ENCODE measurements at places on chromosomes 2 and 18. TPM values are rescaled to one million over a fixed set of nuclear protein-coding genes. Genes with fewer than 3 reads are reported as not detected.

The KHK gene
- polyA plus RNA-seq = 62.8 TPM

The MAPK4 gene
- polyA plus RNA-seq = 9.8 TPM

The CCDC68 gene
- polyA plus RNA-seq = 14.1 TPM

The TMSB10 gene
- polyA plus RNA-seq = 1,549 TPM

The CGREF1 gene
- 7.5 TPM for polyA plus RNA-seq

The PRSS56 gene
- not detected for polyA plus RNA-seq

The RGPD3 gene
- polyA plus RNA-seq = 0.38 TPM

The TAF1B gene
- 23.3 TPM for polyA plus RNA-seq

The FBXO41 gene
- polyA plus RNA-seq = 2.4 TPM

The RFTN2 gene
- polyA plus RNA-seq = 18.3 TPM

The FMNL2 gene
- polyA plus RNA-seq = 99.9 TPM

The ANKRD29 gene
- 0.96 TPM for polyA plus RNA-seq

The ACVR1C gene
- polyA plus RNA-seq = 0.20 TPM

The CYP26B1 gene
- 11.2 TPM for polyA plus RNA-seq

DNA sequence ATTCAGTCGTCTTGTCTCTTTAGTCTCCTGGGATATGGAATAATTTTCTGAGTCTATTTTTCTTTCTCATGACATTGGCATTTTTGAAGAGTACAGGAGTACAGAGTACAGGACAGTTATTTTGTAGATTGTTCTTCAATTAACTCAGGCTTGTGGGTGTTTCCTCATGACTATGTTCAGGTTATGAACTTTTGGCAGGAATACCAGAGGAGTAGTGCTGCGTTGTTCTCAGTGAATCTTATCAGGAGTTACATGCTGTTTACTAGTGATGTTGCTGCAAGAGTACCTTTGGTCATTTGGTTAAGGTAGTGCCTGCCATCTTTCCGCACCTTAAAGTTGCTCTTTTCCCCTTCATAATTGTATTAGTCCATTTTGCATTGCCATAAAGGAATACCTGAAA lies 41.3 kb upstream of the AGFG1 start:
- DNase-seq = no peak

GRCh38 chr2:191757208-191757607 lies 79.3 kb downstream of the NABP1 start:
- no peak for DNase-seq

GRCh38 chr2:241020201-241020600 lies 21.8 kb downstream of the SNED1 start:
- DNase-seq = no peak

- no peak for DNase-seq
Measured at GRCh38 chr2:10370895-10371294, 68.2 kb downstream of the HPCAL1 start.

GRCh38 chr2:38261569-38262068 lies 115.5 kb downstream of the ATL2 start:
- no peak for DNase-seq

DNA sequence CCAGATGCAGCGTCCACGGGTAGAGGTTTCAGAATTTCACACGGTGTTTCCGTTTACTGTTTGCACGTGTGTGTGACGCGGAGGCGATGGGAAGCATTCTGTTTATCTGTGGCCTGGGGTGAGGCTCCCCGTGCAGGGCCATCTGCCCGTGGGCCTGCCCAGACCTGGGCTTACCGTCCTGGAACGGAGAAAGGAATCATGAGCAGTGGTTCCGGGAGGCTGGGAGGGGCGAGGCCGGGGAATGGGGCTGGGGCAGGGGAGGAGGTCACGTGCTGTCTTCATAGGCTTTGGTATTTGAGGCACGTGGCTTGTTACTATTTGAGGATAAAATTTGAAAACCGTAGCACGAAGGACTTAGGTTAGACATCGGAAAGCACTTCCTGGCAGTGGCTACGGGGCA lies 77.9 kb downstream of the RTP5 start:
- DNase-seq = no peak

- no peak for DNase-seq
Measured at GRCh38 chr2:219569635-219570034, 1.7 kb downstream of the OBSL1 start.

DNA sequence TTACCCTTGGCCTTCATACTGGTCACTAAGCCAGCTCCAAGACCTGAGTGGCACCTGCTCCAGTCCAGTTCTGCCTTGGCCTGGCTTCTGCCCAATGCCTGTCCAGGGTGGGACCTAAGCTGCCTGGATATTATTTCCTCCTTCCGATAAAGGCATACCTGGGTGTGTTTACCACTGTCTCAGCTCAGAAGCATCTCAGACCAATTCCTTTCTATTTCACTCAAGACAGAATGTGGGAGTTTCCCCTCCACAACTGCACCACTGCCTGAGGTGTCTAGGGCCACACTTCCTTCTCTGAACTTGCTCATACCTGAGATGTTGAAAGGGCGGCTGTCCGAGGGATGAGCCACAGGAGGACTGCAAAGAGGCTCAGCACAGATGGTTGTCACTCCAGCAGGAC lies 18.4 kb upstream of the CAB39 start:
- no peak for DNase-seq

GRCh38 chr2:80473796-80474195 lies 169.2 kb upstream of the LRRTM1 start:
- no peak for DNase-seq

DNA sequence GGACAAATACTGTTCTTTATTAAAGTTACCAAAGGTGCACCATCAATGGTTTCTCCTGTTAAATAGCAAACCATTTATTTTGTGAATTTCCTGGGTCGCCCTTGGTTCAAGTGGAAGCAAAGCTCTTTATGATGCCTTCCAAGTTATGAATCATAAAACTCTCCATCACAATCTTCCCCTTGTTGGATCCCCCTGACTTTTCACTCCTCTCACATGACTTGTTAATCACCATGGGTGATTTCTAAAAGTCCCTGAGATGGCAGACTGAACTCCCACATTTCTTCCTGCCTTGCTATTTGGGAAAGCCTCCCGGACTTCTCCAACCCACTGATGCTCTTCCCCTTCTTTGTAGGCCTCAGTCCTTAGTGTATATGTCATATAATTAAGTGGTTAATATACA lies 176.0 kb downstream of the THADA start:
- no peak for DNase-seq

- DNase-seq = no peak
Measured at GRCh38 chr2:15761056-15761455, 169.4 kb downstream of the DDX1 start.

GRCh38 chr2:41580806-41581205 lies 467.0 kb upstream of the PKDCC start:
- DNase-seq = no peak

DNA sequence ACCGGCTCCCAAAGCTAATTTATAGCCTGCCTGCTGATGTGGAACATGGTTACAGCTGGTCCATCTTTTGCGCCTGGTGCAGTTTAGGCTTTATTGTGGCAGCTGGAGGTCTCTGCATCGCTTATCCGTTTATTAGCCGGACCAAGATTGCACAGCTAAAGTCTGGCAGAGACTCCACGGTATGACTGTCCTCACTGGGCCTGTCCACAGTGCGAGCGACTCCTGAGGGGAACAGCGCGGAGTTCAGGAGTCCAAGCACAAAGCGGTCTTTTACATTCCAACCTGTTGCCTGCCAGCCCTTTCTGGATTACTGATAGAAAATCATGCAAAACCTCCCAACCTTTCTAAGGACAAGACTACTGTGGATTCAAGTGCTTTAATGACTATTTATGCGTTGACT lies 51.4 kb downstream of the TMEM178A start:
- no peak for DNase-seq

GRCh38 chr2:85846411-85846810 lies 42.4 kb downstream of the ST3GAL5 start:
- DNase-seq = no peak

- no peak for DNase-seq
Measured at GRCh38 chr2:221527776-221528309, 44.3 kb downstream of the EPHA4 start.

DNA sequence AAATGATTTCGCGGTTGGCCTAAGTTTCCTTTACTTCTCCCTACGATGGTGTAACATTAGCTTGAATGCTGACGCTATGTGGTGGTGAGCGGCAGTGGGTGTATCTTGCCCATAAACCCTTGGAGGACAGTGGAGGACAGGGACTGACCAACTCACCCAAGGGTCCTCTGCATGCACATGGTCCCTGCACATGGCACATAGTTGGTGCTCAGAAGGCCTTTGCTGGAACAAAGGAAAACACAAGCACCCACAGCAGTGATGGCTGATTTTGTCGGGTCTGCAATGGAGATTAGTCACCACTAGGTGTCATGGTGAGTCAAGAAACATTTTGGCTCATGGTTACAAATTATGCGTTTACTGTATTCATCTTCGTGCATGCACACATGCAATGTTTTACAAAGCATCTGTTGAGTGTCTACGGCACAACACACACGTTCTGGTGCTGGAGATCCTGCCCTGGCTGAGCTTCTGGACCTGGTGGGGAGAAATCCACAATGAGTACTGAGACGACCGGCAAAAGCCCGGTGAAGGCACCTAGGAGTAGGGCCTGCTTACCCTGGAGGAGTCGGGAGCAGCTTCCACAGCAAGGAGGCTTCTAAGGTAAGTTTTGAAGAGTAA lies 44.0 kb downstream of the PDCL3 start:
- no peak for DNase-seq

GRCh38 chr2:237594514-237594871 lies 4.0 kb upstream of the RAB17 start:
- no peak for DNase-seq

- no peak for DNase-seq
Measured at GRCh38 chr2:203033395-203033794, 18.7 kb downstream of the NBEAL1 start.

DNA sequence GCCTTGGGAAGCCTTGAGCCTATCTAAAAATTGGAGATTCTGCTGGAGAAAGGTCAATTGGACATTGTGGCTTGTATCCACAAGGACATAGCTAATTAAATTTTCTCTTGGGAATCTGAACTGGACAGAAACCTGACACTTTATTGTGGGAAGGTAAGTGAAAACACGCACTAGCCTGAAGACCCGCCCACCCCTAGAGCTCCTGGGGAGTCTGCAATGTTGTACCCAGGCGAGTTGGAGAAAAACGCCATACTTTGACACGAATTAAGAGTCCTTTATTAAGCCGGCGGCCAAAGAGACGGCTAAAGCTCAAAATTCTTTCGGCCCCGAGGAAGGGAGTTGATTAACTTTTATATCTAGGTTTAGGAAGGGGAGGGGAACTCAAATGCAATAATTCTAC lies 1.2 kb upstream of the ZNF892 start:
- DNase-seq = no peak

GRCh38 chr2:151665959-151666358 lies 68.3 kb downstream of the NEB start:
- no peak for DNase-seq

- DNase-seq = no peak
Measured at GRCh38 chr18:34097312-34097711, 127.4 kb downstream of the NOL4 start.

DNA sequence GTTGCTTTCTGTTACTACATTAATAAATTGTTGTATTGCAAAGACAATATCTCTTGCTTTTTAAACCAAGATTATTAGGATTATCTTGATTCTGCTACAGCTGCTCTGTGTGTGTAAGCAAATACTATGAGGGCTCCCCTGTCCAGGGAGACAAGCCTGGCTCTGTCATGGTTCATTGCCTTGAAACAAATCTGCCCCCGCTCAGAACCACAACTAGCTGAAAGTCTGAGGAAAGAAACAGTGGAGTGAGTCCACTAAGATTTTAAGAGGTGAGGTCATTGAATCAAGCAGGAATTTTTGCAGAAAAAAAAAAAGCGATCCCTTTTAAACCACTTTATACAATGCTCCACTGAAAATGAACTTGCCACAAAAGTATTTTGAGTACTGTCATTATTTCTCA lies 30.8 kb upstream of the LRRTM4 start:
- peak; percentile 80 for DNase-seq

GRCh38 chr2:152488075-152488474 lies 153.1 kb downstream of the FMNL2 start:
- no peak for DNase-seq

DNA sequence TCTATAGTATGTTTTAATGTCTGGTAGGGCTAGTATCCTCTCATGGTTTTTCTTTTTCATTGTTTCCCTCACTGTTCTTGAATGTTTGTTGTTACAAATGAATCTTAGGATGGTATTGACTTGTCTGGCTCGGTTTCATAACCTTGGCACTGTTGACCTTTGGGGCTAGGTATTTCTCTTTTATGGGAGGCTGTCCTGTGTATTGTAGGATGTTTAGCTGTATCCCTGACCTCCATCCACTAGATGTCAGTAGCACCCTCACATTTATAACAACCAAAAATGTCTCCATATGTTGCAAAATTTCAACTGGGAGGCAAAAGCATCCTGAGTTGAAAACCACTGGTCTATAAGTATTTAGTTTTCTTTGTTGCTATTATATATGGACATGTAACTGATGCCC lies 7.0 kb upstream of the AOX1 start:
- DNase-seq = no peak

DNA sequence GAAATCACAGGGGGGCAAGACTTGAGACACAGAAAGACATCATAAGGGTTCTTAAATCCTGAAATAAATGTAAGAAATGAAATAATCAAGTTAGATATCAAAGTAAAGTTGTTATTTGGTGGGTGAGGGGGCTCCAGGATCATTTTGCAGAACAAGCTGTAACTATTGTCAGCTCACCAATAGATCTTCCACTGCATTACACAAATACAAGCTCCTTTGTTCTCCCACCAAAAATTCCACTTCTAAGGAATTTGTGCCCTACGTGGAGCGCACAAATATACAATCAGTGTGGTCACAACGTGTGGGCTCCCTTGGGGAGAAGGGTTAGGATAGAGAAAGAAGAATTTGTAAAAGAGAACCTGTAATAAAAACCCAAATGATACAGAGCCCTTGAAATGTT lies 19.2 kb upstream of the GALNT5 start:
- DNase-seq = no peak

DNA sequence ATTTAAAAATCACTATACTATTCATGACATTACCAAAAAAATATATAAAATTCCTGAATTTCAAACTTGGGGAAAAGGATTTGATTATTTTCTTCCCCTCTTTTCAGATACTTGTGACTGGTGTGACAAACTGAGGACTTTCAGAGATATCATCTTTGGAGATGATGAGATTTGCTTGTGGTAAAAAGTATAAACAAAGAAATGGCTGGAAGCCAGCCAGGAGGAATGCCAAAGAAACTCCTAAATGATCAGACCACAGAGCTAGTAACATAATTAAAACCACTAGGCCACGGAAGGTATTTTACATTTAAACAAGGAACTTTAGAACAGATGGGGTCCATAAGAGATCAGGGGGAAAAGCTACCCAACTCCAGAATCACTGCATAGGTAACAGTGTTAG lies 58.7 kb downstream of the PIGN start:
- DNase-seq = no peak

- DNase-seq = no peak
Measured at GRCh38 chr2:128439791-128440665, 121.4 kb upstream of the HS6ST1 start.

- peak; percentile 5 for DNase-seq
Measured at GRCh38 chr2:148720501-148721001, 76.0 kb downstream of the EPC2 start.
